ENCODE measurements at places on chromosomes 5 and 9.

GRCh38 chr5:4206127-4206526 lies 610.5 kb downstream of the IRX1 start:
- DNase-seq = no peak

DNA sequence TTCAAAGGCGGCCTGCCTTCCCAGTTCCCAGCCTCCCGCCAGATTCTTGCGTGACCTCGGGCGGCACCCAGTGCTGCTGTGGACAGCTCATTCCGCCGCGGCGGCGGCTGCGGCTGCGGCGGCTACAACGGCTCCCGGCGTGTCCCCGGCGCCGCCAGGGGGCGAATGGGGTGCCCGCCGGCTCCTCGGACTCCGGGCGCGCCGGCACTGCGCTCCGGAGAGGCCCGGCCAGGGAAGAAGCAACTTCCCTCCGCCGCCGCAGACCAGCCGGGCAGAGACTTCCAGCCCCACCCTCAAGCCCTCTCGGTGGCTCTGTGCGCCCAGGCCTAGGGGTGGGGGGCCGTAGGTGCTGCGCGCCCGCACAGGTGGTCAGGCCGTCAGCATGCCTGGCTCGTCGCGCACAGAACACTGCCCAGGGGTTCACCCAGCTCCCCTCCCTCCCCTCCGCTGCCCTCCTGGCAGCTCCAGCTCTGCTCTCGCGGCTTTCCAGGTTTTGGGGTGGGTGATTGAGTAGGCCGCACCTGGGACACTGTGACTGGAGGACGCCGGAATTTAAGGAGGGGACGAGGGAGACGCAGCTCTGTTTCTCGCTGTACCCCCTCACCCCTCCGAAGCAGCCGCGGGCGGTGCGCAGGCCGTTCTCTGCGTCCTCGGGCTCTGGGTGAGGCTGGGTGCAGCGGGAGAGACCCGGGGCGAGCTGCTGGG lies 20.2 kb downstream of the IGIP start:
- peak; percentile 82 for DNase-seq

- no peak for DNase-seq
These were observed 53.5 kb downstream of the RNF38 start for GRCh38 chr9:36346569-36346968.

DNA sequence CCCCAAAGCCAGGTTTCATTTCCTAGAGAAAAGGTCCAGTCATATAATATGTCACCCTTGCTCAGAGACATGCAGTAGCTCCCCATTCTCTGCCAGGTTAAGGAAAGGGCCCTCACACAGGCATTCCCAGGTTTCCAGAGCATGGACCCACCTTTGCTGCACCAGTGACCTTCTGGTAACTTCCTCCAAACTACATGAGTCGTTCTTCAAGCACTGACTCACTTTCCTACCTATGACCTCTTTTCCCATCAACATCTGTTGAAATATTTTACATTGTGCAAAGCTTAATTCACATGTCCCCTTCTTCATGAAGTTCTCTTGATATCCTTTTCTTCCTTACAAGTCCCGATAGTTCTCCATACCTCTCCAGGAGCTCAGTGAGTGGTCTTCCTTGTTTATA lies 25.9 kb downstream of the SH3TC2 start:
- peak; percentile 4 for DNase-seq

DNA sequence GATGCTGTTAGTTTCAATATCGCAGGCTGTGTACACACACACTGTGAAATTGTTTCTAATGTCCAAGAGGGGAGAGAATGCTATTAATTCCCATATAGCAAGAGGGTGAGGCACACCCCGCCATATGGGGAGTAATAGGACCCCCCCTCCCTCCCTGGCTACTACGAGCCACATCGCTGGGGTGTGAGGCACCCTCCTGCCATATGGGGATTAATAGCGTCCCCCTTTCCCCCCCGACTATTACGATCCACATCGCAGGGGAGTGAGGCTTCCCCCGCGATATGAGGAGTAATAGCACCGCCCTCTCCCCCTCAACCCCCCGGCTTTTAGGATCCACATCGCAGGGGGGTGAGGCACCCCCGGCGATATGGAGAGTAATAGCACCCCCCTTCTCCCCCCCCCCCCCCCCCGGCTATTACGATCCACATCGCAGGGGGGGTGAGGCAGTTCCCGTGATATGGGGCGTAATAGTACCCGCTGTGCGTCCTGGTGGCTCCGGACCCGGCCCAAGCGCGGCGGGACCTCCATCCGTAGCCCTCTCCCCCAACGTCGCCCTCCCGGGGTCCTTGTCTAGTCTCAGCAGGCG lies 494 bp upstream of the STK32A start:
- no peak for DNase-seq

DNA sequence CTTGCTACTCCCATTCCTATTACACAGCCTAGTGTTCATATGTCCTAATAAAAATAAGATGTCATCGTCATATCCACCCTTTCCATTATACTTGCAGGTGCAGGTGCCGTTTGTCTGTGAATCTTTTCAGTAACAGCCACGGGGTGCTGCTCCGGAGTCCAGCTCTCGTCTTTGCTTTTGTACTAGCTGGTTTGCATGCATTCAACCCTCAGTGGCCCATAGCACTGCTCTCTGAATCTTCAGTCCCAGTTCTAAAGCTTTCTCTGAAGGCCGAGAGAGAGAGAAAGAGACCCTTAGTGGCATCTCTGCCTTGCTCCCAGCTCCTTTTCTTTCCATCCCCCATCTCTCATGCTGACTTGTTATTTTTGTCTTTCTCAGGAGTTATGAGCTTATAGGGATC lies 468.5 kb downstream of the TMEM232 start:
- no peak for DNase-seq

DNA sequence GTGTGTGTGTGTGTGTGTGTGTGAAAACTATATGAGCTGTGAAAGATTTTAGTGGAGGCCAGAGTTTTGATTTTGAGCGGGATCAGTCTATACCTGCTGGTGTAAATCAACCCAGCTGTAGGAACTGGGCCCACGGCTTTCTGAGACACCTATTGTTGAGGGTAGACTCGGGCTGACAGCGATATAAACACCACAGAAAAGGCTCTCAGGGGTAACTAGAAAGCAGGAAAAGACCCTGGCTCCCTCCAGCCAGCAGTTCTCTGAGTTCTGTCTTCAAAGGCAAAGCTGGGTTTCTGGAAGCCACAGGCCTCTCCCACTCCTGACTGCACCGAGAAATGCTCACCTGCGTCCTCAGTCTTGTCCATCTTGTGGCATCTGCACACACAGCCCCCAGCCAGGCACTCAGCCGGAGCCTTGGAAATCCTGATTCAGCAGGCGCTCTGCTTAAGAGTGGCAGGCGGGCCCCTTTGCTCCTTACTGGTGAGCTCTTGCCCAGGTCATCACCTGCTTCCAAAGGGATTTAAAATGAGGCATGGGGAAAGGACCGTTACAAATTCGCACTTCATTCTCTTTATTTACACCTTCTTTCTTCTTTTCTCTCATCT lies 223.3 kb downstream of the NDUFS4 start:
- DNase-seq = no peak

GRCh38 chr5:124990723-124991122 lies 244.3 kb upstream of the ZNF608 start:
- no peak for DNase-seq

DNA sequence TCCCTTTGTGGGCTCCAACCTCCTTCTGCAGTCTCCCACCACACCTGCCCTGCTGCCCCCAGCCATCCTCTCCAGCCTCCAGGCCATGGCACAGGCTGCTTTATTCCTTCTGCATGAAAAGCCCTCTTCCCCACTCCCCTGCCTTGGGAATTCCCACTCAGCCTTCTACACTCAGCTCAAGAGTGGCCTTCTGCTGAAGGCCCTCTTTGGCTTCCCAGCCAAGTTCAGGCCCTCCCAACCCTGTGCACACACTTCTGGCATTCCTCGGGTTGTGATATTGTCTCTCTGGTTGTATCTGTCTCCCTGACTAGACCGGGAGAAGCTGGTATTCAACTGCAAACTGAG lies 5.7 kb downstream of the SHB start:
- no peak for DNase-seq
